ENCODE measurements at places on chromosomes 16 and 17.

DNA sequence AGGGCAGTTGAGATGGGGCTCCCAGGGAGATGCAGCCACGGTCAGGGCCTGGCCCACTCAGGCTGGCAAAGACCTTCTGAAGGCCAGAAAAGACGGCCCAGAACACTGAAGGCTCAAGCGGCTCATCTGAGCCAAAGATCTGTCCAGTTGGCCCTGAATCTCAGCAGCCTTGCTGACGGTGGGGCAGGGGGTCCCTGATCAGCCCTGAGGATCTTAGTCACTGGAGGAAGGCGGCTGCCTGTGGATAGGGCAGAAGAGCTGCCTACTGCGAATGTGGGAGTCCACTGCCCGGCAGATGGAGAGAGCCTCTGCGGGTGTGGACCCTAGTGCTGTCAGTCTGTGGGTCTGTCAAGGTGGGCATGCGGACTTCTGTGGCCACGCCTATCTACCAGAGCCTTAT lies 1738.2 kb downstream of the TP53TG3F start:
- no peak for DNase-seq

DNA sequence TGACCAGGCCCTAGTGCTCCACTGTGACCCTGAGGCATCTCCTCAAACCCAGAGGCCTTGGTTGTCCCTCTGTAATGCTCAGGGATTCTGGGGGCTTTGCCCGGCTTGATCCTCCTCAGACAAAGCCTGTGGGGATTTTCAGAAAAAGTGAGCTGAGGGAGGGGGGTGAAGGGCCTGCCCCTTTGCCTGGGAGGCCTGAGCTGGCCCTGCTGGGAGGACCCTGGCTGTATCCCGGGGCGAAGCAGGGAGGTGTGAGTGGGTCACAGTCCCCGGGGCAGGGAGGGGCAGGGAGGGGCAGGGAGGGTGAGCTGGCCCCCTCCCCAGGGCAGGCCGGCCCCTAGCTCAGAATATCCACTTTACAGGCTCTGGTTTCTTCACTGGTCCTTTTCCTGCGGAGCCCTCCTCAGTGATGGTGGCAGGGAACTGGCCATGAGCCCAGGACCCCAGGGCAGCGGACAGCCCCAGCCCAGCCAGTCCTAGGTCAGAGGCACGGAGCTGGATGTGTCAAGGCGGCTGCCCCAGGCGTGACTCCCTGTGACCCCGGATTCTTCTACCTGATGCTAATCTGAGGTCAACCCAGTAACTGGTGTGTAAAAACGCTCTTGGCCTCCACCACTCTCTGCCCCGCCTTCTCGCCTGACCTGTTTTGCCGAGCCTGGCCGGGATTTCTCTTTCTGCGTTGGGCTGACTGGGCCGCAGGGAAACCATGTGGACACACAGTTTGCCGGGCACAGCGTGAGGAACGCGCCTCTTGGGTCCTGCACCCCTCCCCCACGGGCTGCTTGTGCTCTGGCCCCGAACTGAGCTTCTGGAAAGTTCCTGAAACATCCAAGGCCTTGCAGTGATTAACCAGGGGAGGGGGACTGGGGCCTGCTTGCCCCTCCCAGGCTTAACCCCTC lies 5.8 kb upstream of the FASN start:
- DNase-seq = no peak

GRCh38 chr17:44014133-44014436 lies 678 bp downstream of the TMEM101 start:
- DNase-seq = no peak

DNA sequence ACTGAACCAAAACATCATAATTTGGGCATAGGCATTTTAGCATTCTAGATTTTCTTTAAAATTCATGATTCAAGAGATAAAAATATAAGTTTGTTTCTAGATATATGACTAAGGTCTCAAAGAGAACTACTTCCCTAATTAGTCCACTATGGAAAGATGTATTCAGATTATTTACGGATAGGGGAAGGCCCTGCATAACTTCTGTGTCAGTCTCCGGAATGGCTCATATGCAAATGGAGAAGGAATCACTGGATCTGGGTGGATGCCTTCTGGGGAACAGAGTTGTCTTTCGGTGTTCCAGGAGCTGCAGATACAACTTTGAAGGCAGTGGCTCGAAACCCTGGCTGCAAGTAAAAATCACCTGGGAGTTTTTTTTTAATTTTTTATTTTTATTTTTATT lies 17.1 kb upstream of the WFIKKN2 start:
- no peak for DNase-seq

- peak; percentile 94 for DNase-seq
Measured at GRCh38 chr16:71360378-71360777, 1.9 kb downstream of the CALB2 start.

- DNase-seq = no peak
Measured at GRCh38 chr17:44558710-44559633, 1.7 kb downstream of the FZD2 start.

GRCh38 chr16:85328676-85329058 lies 216.4 kb upstream of the CIBAR2 start:
- no peak for DNase-seq

GRCh38 chr16:48946686-48947370 lies 334.8 kb downstream of the CBLN1 start:
- DNase-seq = no peak

DNA sequence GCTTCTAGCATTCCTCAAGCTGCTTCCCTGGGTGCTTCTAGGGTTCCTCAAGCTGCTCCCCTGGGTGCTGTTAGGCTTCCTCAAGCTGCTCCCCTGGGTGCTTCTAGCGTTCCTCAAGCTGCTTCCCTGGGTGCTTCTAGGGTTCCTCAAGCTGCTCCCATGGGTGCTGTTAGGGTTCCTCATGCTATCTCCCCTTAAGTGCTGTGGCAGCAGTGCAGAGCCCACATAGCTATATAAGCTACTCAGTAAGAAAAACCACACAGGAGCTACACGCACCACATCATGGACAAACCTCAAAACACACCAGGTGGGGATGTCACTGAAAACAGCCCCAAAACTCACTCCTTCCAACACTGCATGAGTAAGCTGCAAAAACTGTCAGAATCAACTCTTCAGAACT lies 35.2 kb downstream of the ANKRD11 start:
- DNase-seq = no peak
